GM10248 (cell line): ENCODE measurements at places on chromosomes 1 and 21.

- DNase-seq = no peak
Observed at GRCh38 chr1:44806704-44807363, at the start of gene DYNLT4. Gene DYNLT4 (minus strand): TSS chr1:44807351. CDS start chr1:44806668, 683 bp downstream.

DNA sequence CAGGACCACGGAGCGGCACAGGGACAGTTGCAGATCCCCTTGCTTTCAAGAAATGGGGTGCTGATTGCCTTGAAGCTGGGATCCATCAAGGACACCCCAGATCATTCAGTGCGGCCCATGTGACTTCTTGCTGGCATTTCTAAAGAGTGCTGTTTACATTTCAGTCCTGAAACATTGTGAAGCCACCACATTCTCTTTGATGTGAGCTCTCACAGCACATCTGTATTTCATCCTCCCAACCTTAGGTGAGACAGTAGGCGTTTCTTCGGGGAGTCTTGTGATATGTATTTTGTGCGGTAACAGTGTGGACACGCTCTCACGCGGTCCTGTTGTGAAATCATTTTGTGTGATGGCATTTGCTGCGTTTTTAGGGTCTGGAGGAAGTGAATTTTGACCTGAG lies 57.2 kb downstream of the CACHD1 start:
- DNase-seq = no peak

- DNase-seq = no peak
Observed at GRCh38 chr1:209927466-209927865, 10.6 kb upstream of the SYT14 start.

DNA sequence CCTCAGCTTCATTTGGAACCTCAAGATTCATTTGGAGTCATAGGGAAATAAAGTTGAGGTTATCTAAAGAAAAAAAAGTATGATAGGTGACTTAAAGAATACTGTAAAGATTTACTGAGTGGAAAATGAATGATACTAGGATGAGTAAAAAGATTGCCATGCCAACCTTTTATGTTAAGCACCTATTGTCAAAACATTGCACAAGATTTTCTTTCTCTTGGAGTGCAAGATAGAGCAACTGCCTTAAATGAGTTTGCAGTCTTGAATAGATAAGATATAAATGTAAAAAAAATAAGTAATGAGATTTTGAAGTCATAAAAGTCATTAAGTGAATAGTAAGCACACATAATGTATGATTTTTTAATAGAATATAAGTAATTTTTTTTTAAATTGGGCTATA lies 5.1 kb upstream of the ANGPTL1 start:
- no peak for DNase-seq

DNA sequence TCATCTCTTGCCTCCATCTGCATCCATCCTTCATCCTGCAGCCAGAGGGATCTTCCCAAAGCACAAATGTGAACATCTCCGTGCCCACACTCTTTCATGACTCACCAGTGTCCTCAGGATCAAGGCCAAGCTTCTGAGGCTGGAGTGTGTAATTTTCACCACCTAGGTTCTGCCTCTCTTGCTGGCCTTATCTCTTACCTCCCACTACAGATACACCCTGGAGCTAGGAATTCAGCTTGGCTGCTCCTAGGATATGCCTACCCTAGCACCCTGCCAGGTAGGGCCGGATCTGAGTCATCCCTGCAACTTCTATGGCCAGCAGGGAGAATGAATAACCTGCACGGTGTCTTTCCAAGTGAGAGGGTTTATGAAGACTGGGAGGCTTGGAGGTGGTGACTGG lies 208.7 kb upstream of the CSF3R start:
- DNase-seq = no peak

GRCh38 chr1:30808067-30808662 lies 50.6 kb upstream of the LAPTM5 start:
- no peak for DNase-seq

DNA sequence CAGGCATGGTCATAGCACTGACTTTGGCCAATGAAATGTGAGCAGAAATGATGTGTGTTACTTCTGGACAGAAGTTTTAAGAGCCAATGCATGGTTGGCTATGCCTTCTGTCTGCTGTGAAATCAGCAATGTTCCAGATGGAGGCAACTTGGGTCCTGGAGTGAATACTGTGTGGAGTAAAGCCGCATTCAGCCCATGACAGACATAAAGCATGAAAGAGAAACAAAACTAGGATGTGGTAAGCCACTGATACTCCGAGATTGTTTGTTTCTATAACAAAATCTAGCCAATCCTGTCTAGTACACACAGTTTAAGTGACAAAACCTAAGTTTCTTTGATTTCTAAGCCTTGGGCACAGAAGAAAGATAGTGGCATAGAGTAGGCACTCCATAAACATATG lies 47.1 kb upstream of the ARHGAP29 start:
- DNase-seq = no peak

DNA sequence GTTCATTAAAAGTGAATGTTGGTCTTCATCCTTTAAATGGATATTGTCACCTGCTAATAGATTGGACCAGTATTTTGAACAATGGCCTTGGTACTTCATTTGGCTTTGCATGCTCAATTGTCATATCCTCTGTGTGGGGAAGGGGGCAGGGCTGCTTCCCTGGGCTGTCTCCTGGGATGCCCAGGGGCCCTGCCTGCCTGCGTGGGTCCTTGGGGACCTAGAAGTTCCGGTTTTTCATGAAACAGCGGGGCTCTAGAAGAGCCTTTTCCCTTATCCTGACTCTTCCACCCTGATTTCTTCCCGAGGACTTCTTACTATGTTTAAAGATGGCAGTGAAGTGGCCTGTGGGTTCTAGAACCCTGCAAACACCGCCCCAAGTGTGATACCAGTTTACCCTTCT lies 97.5 kb downstream of the DISC1 start:
- DNase-seq = no peak

DNA sequence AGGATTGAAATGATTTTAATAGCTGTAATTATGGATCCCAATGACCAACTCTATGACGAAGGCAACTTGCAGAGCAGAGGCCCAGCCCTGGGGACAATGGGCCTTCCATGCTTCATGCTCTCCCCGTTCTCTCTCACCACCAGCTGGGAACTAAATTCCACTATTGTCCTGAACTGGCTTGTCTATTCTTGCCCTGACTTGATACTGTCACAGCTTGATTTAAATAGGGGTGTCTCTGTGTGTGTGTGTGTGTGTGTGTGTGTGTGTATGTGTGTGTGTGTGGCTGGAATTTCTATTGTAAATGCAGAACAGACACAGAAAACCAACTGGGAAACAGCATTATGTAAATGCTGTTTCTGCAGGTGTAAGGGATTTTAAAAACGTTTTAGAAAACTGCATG lies 57.0 kb downstream of the SLC22A15 start:
- no peak for DNase-seq

GRCh38 chr1:59552007-59552406 lies 255.1 kb downstream of the FGGY start:
- no peak for DNase-seq

- no peak for DNase-seq
Observed at GRCh38 chr1:219847215-219847855, 81.0 kb downstream of the SLC30A10 start.

DNA sequence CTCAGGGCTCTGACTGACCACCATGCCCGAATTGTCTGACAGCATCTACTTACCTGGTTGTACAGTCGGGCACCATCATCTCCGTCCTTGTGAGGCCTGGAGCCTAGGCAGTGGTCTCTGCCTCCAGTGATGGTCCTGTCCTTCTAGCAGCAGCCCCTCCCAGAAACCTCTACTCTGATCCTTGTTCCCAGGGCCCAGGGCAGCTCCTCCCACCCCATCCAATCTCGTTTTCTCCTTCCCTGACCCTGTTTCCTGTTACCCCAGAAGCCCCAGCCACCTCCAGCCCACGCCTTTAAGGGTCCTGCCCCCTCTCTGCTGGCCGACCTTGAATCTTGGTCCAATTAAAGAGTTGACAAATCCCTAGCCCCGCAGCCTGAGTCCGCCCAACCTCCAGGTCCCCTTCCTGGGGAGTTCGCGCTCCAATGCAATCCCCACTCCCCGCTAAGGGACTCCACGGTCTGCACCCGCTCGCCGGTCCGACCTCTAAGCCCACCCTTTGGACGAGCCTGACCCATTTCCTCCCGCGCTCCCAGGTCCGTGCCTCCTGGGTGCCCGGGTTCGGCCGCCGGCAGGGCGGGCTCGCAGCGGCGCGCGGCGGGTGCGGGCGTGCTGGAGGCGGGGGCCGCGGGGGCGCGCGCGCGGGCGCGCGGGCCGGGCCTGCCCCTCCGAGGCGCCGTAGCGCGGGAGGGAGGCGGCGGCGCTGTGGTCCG lies at the start of gene B4GALT2:
B4GALT2 (plus strand) TSS at position 660 of the 710 bp plus-strand sequence. CDS start 1,951 bp downstream, outside the sequence.
- DNase-seq = peak; percentile 82

- no peak for DNase-seq
Observed at GRCh38 chr1:113118266-113118665, 45.3 kb downstream of the LRIG2 start.

- no peak for DNase-seq
Observed at GRCh38 chr21:21233051-21233450, 234.8 kb downstream of the NCAM2 start.

GRCh38 chr1:46041974-46042373 lies 90.5 kb downstream of the PIK3R3 start:
- no peak for DNase-seq

DNA sequence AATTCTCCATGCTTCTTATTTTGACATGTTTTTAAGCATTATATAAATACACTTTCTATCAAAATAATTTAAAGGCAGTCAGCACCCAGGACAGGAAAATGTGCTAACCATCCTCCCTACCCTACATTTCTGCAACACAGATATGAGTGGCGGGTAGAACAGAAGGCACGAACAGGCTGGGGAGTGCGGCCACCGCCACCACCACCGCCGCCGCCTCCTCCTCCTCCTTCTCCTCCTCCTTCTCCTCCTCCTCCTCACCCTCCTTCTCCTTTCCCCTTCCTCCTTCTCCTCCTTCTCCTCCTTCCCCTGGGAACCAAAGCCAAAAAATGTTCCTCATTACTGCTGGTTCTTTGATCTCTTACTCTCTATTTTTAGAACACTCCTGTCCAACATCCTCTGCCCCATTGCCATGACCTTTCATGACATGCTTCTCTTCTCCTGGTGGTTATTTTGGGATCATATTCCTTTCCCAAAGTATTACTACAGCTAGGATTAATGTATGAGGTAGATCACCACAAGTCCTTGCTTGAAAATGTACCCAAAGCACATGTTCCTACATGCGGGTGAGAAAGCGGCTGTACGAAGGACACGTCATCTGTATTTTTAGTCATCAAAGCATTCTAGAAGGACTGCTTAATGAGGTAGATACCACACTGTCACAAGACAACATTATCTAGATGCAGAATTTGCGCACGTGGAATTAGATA lies 24.5 kb upstream of the CCN1 start:
- no peak for DNase-seq

DNA sequence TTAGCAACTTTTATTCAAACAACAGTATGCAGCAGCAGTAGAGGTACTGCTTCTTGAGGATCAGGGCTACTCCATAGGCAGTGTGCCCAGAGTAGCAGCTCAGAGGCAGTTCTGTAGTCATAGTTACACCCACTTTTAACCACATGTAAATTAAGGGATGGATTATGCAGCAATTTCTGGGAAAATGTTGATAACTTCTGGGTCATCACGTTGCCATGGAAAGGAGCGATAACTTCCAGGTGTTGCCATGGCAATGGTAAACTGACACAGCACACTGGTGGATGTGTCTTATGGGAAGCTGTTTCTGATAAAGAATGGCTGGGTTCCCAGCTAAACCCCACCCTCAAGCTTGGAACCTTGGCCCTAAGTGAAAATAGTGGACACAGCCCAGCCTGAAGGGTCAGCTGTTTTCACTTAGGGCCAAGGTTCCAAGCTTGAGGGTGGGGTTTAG lies 29.0 kb upstream of the PLA2G2A start:
- DNase-seq = no peak

- DNase-seq = peak; percentile 10
Observed at GRCh38 chr21:28781602-28782276, 210.9 kb downstream of the LTN1 start.

DNA sequence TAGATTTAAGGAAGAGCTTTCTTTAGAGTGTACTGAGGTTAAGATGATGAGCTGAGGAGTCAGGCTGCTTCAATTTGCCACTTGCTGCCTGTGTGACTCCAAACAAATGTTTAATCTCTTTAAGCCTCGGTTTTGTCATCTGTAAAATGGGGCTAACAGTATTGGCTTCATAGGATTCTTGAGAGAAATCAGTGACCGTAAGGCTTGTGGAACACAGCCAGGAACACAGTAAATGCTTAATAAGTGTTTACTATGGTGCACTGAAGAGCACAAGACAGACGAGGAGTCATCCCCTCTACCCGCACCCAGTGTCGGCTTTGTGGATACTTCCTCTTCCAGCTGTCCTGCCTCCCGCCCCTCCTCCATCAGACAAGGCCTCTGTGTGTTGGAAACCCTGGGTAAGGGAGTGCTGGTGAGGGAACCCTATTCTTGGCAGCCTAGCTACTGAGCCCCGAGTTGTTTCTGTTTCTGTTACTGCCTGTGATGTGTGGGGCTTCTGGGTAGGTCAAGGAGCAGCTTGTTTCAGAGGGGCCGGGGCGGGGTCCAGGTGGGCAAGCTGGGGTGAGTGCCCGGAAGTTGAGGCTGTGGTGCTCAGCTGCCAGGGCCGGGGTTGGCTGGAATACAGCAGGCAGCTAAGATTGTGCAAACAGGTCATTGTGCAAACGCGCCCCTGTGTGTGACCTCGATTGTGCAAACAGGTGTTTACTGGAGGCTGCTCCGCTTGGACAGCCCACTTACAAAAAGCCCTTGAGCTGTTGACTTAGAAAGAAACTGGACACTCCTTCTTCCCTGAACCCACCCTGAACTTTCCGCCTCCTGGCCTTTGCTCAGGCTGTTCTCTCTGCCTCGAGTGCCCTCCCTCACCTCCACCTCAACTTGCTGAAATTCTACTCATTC lies 4.0 kb upstream of the CSF3R start:
- no peak for DNase-seq

DNA sequence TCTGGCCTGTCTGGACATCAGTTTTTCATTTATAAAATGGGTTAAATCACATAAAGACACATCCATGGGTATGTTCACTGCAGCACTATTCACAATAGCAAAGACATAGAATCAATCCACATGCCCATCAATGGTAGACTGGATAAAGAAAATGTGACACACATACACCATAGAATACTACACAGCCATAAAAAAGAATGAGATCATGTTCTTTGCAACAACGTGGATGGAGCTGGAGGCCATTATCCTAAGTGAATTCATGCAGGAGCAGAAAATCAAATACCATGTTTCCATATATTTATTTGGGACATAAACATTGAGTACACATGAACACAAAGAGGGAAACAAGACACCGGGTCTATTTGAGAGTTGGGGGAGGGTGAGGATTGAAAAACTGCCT lies 28.1 kb downstream of the ZBTB8OS start:
- DNase-seq = no peak

DNA sequence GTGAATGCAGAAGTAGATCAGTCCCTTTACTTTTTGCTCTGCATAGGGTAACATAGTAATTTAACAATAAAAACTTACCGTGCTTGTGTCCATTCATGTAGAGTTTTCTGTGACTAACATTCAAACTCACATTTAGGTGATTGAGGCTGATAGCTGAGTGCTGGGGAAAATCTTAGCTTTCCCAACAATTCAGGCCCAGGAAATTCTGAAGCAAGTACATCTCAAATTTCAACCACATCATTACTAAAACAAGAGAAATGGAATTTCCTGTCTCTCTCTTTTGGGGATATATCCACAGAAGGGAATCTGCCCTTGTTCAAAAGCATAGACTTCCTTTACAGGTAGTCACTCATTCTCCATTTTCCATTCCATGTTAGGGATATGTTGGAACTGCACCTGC lies 33.1 kb upstream of the C1orf146 start:
- no peak for DNase-seq
